ENCODE measurements at places on chromosomes 3 and 15. TPM values are rescaled to one million over a fixed set of nuclear protein-coding genes. Genes with fewer than 3 reads are reported as not detected.

- peak overlapping the region; percentile 90 for H3K4me3 ChIP-seq
- H3K4me1 ChIP-seq, result peaks cover 18% of the 10 kb centered on the region
- peak; percentile 62 for DNase-seq
- no peaks in the 10 kb centered on the region for H3K27me3 ChIP-seq
Observed at GRCh38 chr15:41115652-41116115, 396 bp downstream of the INO80 start.

DNA sequence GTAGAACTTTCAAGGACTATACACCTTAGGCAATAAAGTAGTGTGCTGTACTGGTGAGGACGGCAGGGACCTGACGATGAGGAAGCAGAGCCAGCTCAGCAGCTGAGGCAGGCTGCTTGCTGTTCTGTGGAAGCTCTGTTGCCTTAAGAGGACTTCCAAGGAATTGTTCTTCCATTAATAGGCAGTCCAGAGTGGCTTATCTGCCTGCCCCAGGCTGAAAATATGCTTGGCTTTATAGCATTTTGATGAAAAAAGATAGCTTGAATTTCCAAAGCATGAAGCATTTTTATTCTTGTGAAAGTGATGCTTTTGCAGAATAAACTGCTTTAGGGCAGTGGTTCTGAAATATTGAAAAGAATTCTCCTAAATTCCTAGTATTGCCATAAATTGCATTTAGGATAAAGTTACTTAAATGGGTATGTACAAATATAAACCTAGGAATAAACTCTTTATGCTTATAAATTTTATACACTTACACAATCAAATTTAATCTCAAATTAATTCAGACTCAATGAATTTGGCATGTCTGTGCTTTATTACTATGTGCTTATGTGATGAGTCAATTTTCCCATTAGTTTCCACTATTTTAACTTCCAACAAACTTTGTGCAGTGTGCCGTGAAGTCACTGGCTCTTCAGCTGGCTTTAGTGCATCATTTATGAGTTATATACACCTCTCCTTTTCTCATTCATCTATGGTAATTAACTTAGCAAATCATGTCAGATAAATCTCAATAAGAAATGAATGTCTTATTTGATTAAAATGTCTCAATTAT lies 231.0 kb upstream of the RASGRP1 start:
- H3K4me1 ChIP-seq, result no peaks in the 10 kb centered on the region
- no peaks in the 10 kb centered on the region for H3K36me3 ChIP-seq
- H3K27ac ChIP-seq, result no peak overlapping the region
- H3K4me3 ChIP-seq, result no peak overlapping the region
- H3K27me3 ChIP-seq, result peaks cover 2% of the 10 kb centered on the region

- H3K27ac ChIP-seq, result no peak overlapping the region
- no peak overlapping the region for H3K4me3 ChIP-seq
- no peak for DNase-seq
- H3K36me3 ChIP-seq, result no peaks in the 10 kb centered on the region
- no peaks in the 10 kb centered on the region for H3K27me3 ChIP-seq
- no peaks in the 10 kb centered on the region for H3K4me1 ChIP-seq
Observed at GRCh38 chr3:62134061-62134496, 239.3 kb downstream of the FEZF2 start.

DNA sequence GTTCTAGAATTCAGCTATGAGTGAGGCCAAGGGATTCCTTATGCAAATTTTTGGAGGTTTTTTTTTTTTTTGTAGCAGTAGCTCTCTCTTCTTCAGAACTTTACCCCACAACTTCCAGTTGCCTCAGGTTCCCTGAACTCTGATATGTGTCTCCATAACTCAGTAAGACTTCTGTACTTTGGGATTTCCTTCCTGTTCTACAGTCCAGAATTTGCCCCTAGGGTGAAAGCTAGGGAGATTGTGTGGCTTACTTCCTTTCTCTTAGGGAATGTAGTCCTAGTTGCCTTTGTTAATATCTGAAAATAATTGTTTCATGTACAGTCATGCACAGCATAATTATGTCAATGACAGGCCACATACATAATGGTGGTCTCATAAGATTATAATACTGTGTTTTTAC lies 30.8 kb downstream of the LRRC28 start:
- DNase-seq, result no peak
- no peaks in the 10 kb centered on the region for H3K4me1 ChIP-seq
- H3K27me3 ChIP-seq, result no peaks in the 10 kb centered on the region
- H3K4me3 ChIP-seq, result no peak overlapping the region
- H3K36me3 ChIP-seq, result no peaks in the 10 kb centered on the region

DNA sequence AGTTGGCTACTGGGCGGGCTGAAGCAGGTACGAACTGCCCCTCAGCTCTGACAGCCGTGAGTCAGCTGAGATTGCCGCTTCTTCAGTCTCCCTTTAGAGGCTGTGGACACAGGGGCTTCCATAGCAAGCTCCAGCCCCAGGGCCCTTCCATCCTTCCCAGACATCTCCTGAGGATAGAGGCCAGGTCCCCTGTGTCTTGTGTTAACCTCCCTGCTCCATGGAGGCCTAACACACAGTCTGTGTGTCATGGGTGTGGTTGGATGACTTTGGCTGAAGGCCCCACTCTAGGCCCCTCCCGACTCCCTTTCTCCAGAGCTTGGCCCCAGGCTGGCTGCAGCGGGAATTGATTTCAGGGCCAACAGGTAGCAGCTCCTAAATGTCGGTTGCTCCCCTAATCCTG lies 116.1 kb upstream of the TLE3 start:
- no peak overlapping the region for H3K4me3 ChIP-seq
- H3K27ac ChIP-seq, result no peak overlapping the region
- no peak for DNase-seq
- no peaks in the 10 kb centered on the region for H3K4me1 ChIP-seq
- H3K27me3 ChIP-seq, result no peaks in the 10 kb centered on the region

Gene ZNF80
- total RNA-seq, result 2.3 TPM

Measured in CD8-positive, alpha-beta memory T cell (primary cell).